ENCODE measurements at places on chromosomes 7 and 10.

GRCh38 chr10:43842496-43842895 is 193.8 kb upstream of the ZNF32 start:
- DNase-seq = no peak

DNA sequence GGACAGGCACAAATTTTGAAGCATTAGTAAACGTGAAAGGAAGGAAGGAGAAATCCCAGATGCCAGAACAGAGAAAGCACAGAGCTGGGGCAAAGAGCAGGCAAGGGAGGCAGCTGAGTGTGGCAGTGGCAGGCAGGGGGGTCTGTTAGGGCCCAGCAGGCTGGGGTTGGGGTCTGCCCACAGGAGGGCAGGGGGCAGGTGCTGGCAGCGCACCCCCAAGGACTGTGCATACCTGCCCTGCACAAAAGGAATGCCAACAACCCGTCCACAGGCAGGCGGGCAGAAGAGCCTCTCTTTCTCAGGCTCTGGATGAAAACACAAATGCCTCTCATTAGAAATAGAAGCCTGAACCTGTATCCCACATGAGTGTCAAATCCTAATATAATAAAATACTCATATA is 552.3 kb downstream of the PTPRN2 start:
- no peak for DNase-seq

- no peak for DNase-seq
These were observed 30.4 kb downstream of the LRRC4 start for GRCh38 chr7:128000854-128001265.

DNA sequence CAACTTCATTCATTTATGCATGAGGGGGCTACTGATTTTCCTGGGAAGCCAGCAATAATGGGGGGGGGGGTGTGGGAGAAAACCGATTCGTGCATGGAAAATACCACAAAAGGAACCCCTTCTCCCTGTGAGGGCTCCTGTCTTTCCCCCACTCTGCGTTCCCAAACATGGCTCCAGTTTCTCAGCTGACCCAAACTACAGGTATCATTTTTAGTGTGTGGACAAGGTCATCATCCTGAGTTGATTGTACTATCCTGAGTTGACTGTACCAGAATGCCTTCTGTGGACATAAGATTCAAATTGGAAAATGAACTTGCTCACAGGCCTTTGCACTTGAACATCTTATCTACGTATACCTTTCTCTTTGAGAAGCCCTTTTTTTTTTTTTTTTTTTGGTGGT is 49.9 kb downstream of the ZRANB1 start:
- no peak for DNase-seq

DNA sequence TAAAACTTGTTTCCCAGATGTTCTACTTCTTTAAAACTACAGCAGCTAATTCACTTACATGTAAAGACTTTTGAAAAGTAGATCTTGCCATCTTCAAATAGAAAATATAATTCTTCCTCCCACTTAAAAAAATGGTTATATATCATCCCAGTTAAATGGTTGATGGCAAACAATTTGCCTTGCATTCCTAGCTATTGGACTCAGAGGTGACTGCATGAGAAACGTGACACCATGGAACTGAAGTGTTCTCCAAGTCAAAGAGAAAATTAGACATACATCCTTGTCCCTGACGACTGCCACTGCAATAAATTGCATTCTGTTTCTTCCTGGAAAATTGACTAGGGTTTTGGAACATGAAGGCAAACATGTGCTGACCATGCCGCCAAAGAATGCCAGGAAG is 95.0 kb upstream of the POM121L12 start:
- no peak for DNase-seq

DNA sequence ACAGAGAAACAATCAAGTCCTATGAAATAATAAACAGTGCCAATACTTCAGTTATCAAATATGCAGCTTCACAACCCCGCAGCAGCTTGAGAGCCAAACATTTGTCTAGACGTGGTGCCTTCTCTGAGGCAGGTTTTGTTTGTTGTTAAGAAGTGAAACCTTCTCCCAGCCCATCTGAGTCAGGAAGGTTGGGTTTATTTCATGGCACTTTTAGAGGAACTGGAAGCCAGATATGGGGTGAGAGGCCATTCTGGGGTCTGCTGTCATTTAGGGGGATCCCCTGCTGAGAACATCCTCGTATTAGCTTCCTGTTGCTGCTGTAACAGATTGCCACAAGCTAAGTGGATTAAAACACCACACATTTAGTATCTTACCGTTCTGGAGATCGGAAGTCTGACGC is 113.6 kb downstream of the GRK5 start:
- DNase-seq = no peak

DNA sequence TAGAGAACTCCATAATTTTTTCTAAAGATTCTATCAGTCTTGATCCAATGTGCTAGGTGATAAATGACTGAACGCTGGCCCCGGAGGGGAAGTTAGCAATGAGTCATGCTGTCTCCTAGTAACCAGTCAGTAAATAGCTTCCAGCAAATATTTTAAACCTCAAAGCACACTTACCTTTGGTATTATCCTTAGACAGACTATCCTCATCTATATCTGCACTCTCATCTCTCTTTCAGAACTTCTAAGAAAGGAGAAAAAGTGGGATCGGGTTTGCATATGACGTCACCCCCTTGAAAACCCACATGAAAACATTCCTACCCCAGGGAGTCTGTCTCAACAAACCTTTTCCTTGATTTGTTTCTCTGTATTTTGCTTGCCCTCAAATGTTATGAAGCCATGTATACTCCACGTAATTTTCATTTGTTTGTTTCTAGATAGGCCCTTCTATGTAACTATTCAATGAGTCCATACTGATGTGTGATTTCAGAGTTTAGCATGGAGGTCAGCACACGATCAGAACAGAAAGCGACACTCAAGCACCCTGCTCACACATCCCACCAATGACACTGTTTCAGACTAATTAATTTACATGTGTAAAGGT is 174.9 kb upstream of the NRP1 start:
- DNase-seq = no peak

GRCh38 chr10:59098387-59098786 is 78.1 kb upstream of the PHYHIPL start:
- no peak for DNase-seq

GRCh38 chr10:85012305-85012704 is 683.9 kb downstream of the CCSER2 start:
- DNase-seq = no peak

DNA sequence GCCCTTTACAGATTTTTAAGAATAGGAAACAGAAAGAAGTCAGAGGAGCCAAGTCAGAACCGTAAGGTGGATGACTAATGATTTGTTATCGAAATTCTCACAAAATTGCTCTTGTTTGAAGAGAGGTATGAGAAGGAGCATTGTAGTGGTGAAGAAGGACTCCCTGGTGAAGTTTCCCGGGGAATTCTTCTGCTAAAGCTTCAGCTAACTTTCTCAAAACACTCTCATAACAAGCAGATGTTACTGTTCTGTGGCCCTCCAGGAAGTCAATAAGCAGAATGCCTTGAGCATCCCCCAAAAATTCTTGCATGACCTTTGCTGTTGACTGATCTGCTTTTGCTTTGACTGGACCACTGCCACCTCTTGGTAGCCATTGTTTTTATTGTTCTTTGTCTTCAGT is 152.9 kb downstream of the HGF start:
- no peak for DNase-seq

DNA sequence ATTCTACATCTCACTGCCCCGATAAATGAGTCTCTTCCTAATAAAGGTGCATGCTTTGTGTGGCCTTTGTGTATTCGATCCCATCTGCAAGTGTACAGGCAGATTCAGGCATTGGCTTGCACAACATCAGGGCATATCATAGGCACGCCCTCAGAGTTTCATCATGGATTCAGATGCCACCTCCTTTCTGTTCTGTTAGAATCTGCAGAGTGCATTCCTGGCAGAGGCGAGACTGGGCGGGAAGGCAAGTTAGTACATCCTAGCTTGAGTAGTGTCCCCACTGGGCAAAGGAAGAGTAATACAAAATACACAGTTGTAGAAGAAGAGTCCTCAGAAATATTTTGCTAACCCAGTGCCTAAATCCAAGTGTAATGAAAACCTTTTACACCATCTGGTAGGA is 346.5 kb upstream of the GALNT17 start:
- DNase-seq = no peak

DNA sequence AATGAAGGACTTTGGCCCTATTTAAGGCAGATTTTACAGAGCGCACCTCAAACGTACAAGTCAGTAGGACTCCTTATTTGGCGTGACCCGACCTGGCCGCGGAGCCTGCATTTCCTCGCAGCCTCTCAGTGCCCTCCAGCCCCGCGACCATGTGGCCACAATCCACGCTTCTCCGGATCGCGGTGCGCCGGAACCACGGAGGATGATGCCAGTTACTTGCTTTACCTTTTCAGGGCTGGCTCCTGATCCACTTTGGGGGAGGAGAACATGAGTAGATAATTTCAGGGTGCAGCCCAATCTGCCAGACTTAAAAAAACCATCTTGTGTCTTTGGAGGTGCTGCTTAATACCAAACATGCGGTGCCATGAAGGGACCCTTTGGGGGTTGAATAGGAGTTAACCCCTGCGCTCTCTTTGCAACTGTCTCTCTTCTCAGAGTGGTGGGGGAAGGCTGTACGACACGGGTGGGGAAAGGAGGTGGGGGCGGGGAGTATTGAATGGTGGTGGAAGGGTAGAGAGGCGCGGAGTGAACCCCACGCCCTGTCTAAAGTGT is 1.5 kb downstream of the FRAT1 start:
- no peak for DNase-seq

GRCh38 chr7:33971106-33971505 is 65.8 kb downstream of the BMPER start:
- no peak for DNase-seq

DNA sequence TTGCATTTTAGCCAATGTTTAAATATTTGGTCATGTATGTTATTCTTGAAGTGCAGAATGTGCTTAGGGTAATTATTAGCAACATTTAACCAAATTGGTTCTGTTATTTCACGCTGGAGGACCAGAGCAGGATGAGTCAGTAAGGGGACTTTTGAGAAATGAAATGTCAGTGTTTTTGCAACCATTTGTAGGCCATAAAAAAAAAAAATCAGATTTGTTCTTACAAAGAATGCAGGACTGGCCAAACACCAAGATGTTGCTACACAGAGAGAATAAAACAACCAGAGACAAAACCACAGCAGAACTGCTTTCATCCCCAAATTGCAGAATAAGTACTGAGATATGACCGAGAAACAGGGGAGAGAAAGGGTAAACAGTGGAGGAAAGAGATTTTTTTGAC is 62.1 kb downstream of the TPST1 start:
- no peak for DNase-seq

- no peak for DNase-seq
These were observed 151.4 kb downstream of the PTPN20 start for GRCh38 chr10:47062441-47063200.
